ENCODE measurements at places on chromosomes 7 and 10.

- no peak for DNase-seq
Measured at GRCh38 chr7:36736899-36737211, 12.6 kb upstream of the AOAH start.

DNA sequence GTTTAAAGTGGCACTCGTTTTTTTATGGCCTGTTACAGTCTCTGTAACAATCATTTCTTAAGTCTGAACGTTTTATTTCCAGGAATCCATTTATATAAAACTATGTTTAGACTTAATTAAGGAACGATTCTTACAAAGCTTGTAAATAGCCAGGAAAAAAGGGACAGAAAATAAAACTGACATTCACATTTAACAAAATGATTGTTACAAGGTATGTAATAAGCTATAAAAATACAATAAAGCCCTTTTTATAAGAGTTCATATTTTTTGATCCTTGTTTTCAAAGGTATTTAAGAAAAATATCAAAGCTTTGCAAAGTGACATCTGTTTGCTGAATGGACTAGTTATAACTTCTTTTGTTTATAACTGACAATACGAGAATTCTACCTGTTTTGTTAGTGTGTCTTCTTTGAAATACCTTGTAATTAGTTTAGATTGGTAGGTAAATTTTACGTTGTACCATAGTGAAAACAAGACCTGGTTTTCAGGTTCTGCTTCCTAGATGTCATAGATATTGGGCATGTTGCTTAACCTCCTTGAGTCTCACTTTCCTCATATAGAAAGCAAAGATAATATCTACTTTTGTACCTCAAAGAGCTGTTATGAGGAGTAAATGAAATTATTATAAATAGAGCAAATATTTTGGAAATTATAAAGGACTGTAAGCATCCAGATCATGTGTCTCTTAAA is 25.8 kb downstream of the BTRC start:
- DNase-seq: no peak

- no peak for DNase-seq
Measured at GRCh38 chr7:14714161-14714728, 188.3 kb downstream of the DGKB start.

- no peak for DNase-seq
Measured at GRCh38 chr7:4714767-4715409, 32.8 kb downstream of the FOXK1 start.

GRCh38 chr7:122067077-122067476 is 77.0 kb downstream of the AASS start:
- DNase-seq: no peak

DNA sequence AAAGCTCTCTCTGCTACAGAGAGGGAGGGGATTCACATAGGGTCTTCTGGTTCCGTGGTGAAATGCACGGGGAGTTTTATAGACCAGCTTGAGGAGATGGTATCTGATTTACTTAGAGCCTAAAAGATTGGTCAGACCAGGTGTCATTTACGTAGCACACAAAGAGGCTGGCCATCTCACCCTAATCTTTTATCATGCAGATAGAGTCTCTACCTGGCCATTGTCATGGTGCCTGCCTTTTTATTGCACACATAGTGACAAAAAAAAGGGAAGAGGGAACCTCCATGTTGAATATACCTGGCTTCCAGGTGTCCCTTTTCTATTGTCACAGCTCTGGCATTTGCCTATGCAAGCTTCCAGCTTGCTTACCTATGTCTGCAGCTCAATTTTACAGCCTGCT is 1456.1 kb downstream of the GATA3 start:
- DNase-seq: no peak

- DNase-seq: no peak
Measured at GRCh38 chr7:79452032-79452494, 1.4 kb downstream of the MAGI2 start.

- no peak for DNase-seq
Measured at GRCh38 chr10:114026189-114027040, 17.3 kb upstream of the ADRB1 start.

- DNase-seq: no peak
Measured at GRCh38 chr7:76304888-76305375, 2.5 kb downstream of the HSPB1 start.

DNA sequence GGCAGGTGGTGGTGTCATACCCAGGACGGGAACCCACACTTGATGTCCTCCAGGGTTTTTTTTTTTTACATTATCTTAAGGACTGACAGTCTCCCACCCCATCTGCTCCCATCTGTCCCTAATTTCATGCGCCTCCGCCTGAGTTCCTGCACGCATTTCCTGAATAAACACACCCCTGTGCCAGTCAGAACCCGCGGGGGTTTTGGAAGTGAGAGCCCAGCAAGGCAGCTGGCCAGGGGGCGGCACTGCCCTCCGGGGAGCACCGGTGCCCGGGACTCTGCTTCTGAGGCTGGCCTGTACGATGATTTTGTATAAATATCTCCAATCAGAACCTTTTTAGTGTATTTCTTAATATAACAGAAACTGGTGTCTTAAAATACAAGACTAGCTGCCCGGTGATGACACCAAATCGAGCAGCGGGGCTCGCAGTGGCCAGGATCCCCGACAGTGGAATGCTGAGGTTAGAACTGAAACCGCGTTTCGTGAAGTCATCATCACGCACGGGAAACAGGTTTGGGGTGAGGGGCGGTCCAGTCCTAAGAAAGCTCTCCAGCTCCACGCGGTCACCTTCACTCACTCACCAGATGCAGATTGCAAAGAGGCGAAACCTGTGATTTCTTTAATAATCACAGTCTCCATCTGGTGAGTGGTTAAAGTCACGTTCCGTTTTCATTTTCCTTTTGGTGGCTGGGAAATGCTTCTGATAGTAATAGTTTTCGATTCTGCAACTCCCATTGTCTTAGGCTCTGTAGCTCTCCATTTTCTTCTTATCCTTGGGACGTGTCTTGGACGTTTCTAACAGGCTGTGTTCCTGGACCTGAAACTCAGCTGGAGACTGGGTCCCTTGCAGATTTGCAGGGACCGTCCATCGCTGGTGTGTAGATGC is 19.7 kb downstream of the BNIP3 start:
- DNase-seq: peak; percentile 16

DNA sequence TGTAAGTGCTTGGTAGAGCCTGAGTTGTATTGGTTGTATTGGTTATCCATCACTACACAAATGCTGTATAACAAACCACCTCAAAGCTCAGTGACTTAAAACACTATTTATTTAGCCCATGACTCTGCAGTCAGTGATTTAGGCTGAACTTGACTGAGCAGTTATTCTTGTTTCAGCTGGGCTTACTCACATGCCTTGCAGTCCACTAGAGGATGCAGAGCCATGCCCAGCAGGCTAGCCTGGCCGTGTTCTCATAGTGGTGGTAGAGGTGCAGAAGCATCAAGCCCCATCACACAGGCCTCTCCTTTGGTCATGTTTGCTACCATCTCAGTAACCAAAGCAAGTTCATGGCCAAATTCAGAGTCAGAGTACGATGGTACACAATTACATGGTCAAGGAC is 43.9 kb downstream of the LUC7L2 start:
- no peak for DNase-seq

DNA sequence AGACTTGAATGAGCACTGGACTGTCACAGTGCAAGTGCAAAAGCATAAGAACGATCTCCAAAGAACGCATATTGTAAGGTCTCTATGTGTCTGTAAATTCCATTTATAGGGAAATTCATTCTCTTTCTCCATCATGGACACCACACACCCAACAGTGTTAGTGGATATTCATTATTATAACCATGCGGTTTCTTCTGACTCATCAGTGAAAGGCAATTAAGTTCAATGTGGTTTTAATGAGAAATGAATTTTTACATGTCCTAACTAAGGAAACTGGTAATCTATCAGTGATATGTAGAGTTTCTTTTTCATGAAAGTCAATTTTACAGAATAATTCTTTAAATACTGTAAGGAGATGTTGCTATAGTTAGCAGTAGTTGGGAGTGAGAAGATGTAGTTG is 25.9 kb downstream of the GIMAP8 start:
- no peak for DNase-seq

- DNase-seq: no peak
Measured at GRCh38 chr7:74183142-74183541, 9.0 kb downstream of the EIF4H start.

- no peak for DNase-seq
Measured at GRCh38 chr7:151461096-151461941, 21.4 kb upstream of the CRYGN start.

GRCh38 chr10:58164517-58164916 is 103.2 kb downstream of the IPMK start:
- DNase-seq: no peak

GRCh38 chr7:55425141-55425752 is 60.1 kb downstream of the LANCL2 start:
- no peak for DNase-seq

DNA sequence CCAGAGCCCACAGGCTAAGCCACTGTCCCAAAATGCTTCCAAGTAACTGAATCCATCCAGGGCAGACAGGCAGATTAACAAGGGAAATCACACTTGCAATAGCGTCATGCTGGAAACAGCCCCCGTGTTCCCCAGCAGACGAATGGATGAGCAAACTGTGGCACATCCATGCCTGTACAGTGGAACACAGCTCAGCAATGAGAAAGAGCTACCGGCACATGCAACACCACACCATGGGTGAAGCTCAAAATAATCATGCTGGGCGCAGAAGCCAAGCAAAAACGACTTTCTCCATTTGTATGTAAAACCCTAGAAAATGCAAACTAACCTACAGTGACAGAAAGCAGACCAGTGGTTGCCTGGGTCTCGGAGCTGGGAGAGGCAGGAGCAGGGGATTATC is 153.1 kb downstream of the SLIT1 start:
- no peak for DNase-seq

DNA sequence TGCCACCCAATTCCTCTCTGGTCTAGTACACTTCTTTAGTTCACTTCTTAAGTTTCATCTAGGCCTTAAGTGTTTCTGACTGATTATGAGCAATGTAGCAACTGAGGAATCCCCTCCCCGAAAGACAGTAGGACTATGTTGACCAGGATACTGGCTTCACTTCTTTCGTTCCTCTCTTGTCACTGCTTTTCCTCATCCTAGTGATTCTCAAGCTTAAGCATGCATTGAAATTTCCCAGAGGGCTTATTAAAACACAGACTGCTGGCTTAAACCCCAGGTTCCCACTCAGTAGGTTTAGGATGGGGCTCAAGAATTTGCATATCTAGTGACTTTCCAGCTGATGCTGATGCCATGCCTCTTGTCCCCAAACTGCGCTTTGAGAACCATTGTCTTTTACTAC is 164.6 kb upstream of the WNT16 start:
- no peak for DNase-seq

DNA sequence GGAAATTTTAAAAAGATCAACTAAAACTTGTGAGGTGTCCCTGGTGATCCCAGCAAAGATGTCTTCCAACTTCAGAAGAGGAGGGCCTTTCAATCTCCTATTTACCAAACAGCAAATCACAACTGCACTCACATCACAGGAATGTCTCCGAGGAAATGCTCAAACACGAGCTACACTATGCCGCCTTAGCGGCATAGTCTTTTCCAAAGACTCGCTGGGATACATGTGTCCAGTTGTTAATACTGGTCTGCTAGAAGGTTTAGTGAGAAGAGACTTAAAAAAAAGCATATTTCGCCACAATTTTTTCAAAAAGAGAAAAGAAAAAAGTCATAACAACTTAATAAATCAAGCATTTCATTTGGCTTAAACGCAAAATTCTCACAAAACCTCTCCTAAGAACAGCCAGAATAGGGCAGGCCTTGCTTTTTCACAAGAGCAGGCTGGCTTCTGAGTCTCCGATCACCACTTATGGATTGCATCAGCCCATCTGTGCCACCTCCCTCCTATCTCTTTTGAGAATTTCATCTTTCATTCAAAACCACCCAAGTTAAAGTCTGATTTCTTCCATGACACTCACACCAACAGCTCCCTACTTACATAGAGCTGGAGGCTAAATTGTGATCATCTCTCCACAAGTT is 66.1 kb downstream of the GNA12 start:
- DNase-seq: no peak

DNA sequence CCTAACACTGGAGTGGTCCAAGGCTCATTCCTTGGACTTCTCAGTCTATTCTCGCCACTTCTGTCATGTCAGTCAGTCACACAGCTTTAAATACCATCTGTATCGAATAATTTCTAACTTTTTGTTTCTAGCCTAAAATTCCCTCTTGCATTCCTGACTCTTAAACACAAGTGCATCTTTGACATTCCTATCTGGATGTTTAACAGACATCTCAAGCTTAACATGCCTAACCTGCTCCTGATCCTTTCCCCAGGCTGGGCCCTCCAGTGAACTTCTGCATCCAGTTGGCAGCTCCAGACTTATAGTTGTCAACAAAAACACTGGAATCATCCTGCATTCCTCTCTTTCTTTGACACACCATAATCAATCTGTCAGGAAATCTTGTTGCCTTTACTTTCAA is 4.5 kb upstream of the ABCB4 start:
- DNase-seq: no peak

GRCh38 chr7:43018446-43018845 is 86.3 kb downstream of the MRPL32 start:
- no peak for DNase-seq

DNA sequence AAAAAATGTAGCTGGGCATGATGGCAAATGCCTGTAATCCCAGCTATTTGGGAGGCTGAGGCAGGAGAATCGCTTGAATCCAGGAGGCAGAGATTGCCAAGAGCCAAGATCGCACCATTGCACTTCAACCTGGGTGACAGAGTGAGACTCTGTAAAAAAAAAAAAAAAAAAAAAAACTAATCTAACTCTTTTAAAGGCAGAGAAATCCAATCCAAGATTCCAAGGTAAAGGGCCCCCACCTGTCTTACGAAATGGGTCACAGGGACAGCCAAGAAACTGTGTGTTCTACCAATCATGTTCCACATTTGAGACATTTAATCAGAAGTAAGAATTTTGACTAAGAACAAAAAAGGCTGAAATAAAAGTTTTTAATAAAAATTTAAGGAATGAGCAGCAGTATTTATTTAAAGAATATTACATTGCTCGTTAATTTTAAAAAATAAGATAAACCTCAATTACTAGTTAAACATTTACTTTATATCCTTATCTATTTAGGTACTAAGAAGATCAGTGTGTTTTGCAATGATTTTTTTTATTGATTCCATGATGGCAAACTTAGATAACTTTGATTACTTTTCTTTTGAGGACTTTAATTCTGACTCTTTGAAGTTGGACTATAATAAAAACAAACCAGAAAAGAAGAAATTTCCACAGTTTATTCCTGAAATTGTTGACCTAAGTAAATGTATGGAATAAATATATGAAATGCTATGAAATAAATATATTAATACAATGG is 6.7 kb upstream of the OAT start:
- DNase-seq: no peak

- no peak for DNase-seq
Measured at GRCh38 chr7:22363756-22364422, 6.9 kb upstream of the RAPGEF5 start.

DNA sequence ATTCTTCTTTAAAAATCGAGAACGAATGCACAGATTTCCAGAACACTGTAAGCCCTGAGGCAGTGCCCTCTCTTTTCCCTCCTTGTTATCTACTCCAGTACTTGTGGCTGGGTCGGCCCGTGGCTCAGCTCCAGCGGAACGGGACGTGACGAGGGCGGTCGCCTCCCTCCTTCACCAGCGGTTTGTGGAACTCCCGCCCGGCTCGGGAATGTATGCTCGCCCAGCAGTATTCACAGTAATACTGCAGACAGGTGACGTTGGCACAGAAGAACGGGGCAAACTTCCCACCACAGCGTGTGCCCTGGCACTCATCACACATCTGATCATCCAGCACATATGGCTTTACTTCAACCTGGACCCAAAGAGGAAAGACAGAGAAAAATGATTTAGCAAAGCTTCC is 128.5 kb downstream of the BTAF1 start:
- DNase-seq: no peak

Data from NCI-H2029 treated with DMSO at 0.1 percent for 48 hours (cell line).